Pulmonary artery endothelial cell (primary cell): ENCODE measurements at places on chromosomes 12 and 14. TPM values are rescaled to one million over a fixed set of nuclear protein-coding genes. Genes with fewer than 3 reads are reported as not detected.

OTX2 gene
- not detected in 2 replicates for total RNA-seq

PTGDR gene
- total RNA-seq, result not detected in 2 replicates

WNT1 gene
- not detected in 2 replicates for total RNA-seq

SERPINA10 gene
- total RNA-seq, result not detected in 2 replicates

SFSWAP gene
- total RNA-seq, result 20.8 and 26.3 TPM in 2 replicates

ANKRD33 gene
- 0.07 and 0.20 TPM in 2 replicates for total RNA-seq

CRIP1 gene
- 0.46 and 1.4 TPM in 2 replicates for total RNA-seq

CDCA3 gene
- total RNA-seq, result 11.0 and 27.2 TPM in 2 replicates

SPX gene
- 0.07 TPM in 1 of 2 replicates, not detected in the other for total RNA-seq

HOXC10 gene
- total RNA-seq, result not detected in 2 replicates

DPF3 gene
- 7.6 and 13.4 TPM in 2 replicates for total RNA-seq

ERBB3 gene
- total RNA-seq, result 0.07 and 0.11 TPM in 2 replicates
